ENCODE measurements at places on chromosomes 12 and 14.

DNA sequence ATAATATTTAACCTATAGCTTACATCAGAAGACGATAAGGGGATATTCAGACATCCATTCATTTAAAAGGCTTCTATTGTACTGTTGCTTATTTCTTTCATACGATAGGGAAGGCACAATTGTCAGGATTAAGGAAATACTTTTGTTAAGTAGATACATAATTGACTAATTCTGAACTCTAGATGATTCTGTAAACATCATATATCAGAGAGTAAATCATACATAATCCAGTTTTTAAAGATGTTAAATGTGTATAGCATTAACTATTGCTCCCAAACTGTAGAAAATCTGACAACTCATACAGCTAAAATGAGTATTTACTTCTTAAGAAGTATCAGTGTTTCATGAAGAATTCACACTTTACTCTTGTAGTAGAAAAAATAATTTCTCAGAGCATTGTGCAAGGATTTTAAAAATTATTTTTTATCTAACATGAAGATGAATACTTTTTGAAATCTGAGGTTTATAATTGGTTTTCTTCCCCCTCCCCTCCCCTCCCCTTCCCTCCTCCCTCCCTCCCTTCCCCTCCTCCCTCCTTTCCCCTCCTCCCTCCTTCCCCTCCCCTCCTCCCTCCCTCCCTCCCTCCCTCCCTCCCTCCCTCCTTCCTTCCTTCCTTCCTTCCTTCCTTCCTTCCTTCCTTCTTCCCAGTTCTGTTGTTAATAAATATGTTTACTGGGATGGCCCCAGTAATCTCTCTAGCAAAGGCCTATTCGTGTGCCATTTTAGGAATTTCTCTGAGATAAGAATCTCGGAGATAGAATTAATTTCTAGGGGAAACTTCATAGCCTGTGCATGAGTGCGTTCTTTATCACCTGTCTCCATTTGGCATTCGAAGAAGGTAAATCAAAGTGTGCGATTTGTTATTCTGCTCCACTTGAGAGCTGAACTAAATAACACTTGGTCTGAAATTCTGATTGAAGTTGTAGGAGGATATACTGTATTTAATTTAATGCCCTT is 2.3 kb downstream of the NPAS3 start:
- DNase-seq = no peak

DNA sequence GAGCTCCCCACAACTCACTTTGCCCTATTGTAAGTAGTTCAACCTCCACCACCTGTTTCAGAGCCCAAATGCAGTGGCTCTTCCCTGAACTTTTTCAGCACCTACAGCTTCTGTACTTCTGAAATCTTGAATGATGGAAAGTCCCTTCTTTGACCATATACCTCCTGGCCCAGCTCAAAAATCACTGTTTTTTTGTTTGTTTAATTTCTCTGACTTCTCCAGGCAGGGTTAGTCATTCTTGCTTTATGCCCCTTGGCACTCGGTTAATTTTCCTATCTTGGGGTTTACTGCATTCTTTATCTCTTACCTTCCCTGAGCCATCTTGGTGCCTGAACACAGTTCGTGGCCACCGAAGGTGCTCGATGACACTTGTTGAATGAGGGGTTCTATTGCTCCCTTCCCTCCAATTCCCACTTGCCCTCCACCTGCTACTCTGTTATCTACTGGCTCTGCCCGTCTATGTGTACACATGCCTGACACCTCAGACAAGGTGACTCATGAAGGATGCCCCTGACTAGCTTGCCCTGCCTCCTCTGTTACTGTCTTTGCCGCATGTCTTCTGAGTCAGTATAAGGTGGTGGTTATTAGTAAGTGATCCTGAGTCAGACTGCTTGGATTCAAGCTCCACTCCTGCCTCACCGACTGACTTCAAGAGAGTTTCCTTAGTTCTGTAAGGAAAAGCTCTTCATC is 4.4 kb downstream of the AMHR2 start:
- DNase-seq = peak; percentile 88

- no peak for DNase-seq
These were observed 145.8 kb downstream of the BICD1 start for GRCh38 chr12:32252199-32253073.

GRCh38 chr12:28780096-28780495 is 369.0 kb upstream of the FAR2 start:
- no peak for DNase-seq

GRCh38 chr12:27436029-27436428 is 10.5 kb upstream of the SMCO2 start:
- no peak for DNase-seq

- DNase-seq = no peak
These were observed 24.3 kb downstream of the VRK1 start for GRCh38 chr14:96821501-96821900.

DNA sequence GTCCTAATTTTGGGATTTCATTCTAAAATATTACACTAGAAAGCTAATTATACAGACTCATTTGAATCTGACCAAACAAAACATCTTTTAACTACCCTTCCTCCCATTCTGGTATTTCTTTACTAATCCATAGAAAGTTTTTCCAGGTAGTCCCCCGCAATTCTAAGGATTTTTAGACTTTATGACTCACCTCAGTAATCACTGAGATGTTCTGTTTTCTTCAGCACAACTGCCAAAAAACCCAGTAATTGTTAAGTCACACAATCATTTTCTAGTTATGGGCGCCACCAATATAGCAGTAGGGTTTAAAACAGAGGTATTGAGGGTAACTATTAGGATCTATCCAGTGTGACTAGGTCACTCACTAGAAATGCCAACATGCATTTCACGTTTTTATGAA is 1.6 kb upstream of the ARID4A start:
- DNase-seq = no peak

DNA sequence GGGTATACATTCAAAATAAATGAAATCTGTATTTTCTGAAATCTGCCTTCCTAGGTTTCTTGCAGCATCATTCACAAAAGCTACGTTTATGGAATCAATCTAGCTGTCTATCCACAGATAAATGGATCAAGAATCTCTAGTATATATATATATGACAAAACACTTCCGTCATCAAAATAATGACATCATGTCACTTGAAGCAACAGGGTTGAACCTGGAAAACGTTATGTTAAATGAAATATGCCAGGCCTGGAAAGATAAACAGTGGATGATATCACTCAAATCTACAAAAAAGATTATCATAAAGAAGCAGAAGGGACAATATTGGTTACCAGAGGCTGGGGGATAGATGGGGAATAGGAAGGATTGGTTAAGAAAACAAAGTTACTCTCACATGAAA is 28.6 kb downstream of the ASCL4 start:
- DNase-seq = no peak

GRCh38 chr12:68175557-68176061 is 16.1 kb upstream of the IFNG start:
- no peak for DNase-seq

DNA sequence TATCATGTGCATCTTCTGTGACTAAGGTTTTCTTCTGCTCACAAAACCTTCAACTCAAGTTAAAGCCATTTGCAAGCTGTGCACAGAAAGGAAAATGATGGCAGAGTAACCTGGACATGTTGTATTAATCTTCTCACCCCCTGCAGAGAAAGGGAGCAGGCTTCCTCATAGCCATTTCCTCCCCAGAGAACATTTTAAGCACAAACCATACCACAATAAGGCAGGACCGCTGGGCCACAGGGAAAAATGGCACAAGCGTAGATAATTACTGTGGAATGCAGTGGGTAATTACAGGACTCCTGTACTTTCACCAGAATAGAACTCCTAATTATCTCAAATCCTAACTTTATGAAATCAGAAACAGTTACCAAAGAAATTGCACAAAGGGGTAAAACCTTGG is 215.7 kb downstream of the KIF21A start:
- DNase-seq = no peak

- DNase-seq = no peak
These were observed 125.5 kb upstream of the RMST start for GRCh38 chr12:97336900-97337751.

GRCh38 chr14:102900631-102901571 is 21.6 kb upstream of the AMN start:
- DNase-seq = no peak

DNA sequence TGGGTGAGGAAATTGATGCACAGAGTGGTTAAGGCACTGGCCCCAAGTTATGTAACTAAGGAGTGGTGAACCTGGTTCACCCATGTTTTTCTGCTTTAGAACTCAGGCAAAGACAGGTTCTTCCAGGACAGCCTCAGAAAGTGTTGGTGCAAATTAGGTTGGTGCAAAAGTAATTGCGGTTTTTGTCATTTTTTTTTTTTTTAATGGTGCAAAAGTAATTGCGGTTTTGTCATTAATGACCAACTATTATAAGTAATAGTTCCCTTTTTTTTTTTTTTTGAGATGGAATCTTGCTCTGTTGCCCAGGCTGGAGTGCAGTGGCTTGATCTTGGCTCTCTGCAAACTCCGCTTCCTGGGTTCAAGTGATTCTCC is 5.2 kb upstream of the SSH1 start:
- DNase-seq = no peak

DNA sequence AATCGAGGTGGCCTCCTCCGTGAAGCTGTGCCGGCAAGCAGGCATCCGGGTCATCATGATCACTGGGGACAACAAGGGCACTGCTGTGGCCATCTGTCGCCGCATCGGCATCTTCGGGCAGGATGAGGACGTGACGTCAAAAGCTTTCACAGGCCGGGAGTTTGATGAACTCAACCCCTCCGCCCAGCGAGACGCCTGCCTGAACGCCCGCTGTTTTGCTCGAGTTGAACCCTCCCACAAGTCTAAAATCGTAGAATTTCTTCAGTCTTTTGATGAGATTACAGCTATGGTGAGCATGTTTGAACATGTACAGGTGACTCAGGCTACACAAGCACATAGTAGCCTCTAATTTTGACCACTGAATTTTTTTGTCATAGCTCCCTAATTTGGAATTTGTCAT is 59.7 kb downstream of the ATP2A2 start:
- no peak for DNase-seq

- DNase-seq = peak; percentile 70
These were observed 192.1 kb upstream of the GARIN6 start for GRCh38 chr12:99455350-99456035.

DNA sequence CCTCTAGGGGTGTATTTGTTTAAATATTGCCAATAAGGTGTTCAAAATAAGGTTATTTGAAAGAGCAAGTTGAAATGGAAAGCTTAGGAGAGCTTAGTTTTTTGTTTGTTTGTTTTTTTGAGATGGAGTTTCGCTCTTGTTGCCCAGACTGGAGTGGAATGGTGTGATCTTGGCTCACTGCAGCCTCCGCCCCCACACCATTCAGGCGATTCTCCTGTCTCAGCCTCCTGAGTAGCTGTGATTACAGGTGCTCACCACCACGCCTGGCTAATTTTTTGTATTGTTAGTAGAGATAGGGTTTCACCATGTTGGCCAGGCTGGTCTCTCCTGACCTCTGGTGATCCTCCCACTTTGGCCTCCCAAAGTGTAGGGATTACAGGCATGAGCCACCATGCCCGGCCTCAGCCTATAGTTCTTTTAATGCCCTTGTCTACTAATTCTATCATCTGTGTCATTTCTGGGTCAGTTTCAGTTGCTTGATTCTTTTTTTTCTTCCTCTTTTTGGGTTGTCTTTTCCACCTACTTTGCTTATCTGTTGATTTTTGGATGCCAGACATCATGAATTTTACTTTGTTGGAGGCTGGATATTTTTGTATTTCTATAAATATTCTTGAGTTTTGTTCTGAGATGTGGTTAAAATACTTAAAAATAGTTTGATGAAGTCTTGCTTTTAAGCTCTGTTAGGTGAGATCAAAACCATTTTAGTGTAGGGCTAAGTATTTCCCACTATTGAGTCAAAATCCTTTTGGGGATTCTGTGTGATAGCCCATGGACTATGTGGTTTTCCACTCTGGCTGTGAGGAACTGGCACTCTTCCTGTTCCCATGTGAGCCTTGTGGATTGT is 18.7 kb downstream of the RCOR1 start:
- no peak for DNase-seq

DNA sequence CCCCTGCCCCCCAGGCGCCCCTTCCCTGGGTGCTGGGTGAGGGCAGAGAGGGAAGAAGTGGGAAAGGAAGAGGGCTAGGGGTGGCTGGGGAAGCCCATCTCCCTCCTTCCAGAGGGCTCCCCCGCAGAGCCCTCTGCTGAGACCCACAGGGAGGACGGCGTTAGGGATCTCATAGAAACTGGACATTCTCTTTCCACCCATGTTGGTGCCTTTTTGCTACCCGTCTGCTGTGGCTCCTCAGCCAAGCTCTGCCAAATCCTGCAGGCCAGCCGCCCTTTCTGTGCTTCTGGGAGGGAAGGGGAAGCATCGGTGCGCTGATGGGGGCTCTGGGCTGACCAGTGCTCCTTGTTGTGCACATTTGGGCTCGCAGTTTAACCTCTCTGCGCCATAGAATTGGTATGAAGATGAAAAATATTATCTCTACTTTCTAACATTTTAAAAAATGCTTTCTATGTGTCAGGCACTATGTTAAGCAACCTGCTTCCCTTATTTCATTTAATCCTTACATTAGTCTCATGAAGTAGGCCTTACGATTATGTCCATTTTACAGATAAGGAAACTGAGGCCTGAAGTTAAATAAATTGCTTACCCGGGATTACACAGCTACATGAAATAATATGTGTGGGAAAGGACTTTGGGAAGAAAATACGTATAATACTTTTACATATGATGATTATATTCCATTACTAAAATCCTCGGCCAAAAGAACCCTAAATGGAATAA is 981 bp downstream of the SLC48A1 start:
- no peak for DNase-seq

DNA sequence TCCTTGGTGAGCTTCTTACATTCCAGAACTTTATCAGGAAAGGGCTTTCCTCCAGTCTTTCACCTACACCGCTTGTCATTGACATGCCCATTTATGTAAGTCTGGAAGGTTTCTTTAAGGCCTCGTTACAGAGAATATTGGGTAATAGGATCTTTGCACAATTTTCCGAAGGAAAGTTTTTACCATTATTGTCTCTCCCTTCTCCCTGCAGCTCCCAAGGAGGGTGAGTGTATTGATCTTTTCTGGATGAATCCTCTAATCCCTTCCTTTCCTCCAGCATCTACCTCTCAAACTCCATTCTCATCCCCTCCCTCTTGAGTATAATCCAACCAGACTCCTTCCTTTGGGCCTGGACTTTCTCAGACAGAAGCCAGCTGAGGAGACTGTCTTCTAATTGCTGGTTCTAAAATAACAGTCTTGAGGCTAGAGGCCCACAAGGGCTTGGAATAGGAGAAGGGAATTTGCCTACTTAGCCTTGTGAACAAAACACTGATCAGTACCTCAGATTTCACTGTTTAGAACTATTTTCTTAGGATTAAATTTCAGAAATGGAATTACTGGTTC is 21.8 kb downstream of the WNK1 start:
- DNase-seq = no peak

- DNase-seq = no peak
These were observed 37.4 kb downstream of the SPTLC2 start for GRCh38 chr14:77579065-77579464.

Data from RWPE2 (cell line).